ENCODE measurements at places on chromosomes 5 and 9.

DNA sequence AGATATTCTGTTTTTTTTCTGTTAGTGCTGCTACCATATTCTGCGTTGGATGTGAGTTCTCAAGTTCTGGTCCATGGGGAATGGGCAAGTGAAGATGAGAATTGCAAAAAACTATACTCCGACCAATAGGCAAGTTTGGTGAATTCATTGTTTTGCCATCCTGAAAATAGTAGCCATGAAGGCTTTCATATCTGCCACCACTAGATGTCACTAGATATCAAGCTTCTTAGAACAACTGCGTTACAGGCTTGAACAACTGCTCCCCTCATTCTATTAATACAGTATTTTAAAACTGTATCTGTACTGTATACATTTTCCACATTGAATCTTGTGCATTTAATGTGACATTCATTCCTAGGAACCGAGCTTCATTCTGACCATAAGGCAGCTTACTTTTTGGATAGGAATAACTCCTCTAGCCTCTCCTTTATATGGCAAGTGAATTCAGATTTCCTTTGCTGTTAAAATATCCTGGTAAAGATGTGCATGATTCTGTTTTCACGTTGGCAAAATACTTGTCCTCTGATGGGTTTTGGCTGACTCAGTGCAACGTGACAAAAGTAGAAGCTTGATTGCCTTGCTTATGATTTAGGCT lies 163.6 kb downstream of the SREK1 start:
- DNase-seq: no peak

GRCh38 chr5:151267491-151268260 lies 14.7 kb downstream of the GM2A start:
- DNase-seq: no peak

DNA sequence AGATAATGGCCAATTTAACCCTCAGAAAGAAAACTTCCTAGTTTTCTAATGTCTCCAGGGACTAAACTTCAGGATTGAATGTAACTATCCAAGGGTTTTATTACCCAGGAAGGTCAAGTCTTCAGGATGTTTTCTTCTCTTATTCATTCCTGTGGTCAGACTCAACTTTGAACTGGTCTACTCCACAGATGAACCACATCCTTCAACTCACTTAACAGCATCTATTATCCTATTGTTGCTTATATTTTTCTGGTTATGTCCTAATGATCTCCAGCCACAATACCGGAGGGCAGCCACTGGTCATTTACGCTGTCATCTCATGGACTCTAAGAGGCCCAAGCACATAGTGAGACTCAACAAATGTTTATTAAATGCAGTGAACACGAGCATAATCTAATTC lies 47.2 kb upstream of the LIFR start:
- DNase-seq: no peak

DNA sequence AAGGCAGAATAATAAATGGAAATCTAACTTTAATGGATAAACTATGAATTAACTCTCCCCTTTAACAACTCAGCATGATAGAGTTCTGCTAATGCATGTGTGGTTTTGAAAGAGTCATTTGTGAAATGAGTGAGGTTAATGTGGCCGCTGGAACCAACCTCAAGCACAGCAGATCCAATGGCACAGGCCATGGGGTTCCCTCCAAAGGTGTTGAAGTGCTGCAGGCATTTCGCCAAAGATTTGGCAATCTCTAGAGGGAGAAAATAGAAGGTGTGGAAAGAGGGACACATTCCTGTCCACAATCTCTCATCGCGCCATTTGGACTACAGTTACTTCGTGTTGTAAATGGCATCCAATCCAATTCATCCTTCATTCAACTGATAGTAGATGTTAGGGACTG lies 35.0 kb downstream of the AGXT2 start:
- no peak for DNase-seq

DNA sequence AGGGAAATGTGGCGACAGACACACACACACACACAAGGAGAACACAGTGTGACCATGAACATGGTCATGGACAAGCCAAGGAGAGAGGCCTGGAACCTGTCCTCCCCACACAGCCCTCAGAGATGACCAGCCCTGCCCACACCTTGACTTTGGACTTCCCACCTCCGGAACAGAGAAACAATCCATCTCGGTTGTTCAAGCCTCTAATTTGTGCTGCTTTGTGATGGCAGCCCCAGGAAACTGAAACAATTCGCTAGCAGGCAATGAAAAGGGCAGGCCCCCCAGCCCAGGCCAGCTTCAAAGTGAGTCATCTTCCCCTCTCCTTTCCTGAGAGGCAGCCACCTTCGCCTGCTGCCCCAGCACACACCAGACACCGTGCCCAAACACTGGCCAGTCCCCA lies 47.7 kb downstream of the NSUN2 start:
- DNase-seq: no peak

- no peak for DNase-seq
Observed at GRCh38 chr9:118252027-118252426, 547.8 kb downstream of the TLR4 start.

DNA sequence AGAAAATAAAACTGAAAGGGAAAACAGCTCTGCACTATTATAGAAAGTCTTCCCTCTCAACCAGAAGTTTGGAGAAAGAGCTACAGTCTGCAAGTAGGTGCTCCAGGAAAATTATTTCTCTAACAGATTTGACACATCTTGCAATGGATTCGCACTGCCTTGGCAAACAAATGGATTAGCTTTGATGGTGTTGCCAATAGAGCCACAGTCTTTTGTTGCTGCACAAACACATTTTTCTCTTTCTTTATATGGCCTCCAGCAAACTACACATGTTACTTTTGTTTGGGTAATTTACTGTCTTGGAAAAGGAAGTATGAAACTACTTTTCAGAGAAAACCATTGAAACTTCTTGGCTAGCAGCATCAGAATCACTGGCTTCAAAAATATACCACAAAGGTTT lies 523.1 kb downstream of the EFNA5 start:
- no peak for DNase-seq

DNA sequence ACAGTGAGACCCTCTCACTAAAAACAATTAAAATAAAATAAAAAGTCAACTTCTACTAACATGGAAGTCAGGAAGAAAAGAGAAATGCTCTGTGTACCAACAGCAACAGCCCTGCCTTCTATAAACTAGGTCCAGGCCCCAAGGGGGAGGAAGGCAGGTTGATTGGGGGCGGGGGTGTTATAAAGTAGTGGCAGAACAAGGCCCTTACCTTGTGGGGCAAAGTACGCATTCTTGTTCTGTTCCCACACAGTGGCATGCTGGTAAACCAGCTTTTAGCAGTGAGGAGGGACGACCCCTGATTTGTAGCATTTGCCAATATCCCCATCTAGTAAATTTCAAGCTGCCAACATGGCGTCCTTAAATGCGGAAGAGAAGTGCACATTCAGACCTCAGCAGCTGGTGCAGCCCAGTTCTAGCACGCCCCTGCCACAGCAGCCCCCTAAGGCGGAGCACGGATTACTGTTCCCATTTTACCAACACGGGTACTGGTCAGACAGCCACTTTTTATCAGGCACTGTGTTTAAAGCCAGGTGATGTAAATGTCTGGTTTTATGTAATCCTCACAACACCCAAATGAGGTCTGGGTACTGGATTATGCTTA lies 69.5 kb downstream of the GTF3C4 start:
- DNase-seq: no peak

DNA sequence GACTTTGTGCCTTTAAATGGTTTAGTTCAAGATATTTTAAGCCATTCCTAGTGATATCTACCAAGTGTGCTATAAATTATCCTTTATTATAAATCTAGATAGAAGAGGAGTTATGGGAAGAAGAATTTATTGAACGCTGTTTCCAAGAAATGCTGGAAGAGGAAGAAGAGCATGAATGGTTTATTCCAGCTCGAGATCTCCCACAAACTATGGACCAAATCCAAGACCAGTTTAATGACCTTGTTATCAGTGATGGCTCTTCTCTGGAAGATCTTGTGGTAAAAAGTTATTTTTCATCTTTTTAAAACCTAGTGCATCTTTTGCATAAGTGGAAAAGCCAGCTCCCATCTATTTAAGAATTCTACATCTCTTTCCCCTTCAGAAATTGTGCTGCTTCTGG lies 18.6 kb downstream of the SLC23A1 start:
- DNase-seq: no peak

DNA sequence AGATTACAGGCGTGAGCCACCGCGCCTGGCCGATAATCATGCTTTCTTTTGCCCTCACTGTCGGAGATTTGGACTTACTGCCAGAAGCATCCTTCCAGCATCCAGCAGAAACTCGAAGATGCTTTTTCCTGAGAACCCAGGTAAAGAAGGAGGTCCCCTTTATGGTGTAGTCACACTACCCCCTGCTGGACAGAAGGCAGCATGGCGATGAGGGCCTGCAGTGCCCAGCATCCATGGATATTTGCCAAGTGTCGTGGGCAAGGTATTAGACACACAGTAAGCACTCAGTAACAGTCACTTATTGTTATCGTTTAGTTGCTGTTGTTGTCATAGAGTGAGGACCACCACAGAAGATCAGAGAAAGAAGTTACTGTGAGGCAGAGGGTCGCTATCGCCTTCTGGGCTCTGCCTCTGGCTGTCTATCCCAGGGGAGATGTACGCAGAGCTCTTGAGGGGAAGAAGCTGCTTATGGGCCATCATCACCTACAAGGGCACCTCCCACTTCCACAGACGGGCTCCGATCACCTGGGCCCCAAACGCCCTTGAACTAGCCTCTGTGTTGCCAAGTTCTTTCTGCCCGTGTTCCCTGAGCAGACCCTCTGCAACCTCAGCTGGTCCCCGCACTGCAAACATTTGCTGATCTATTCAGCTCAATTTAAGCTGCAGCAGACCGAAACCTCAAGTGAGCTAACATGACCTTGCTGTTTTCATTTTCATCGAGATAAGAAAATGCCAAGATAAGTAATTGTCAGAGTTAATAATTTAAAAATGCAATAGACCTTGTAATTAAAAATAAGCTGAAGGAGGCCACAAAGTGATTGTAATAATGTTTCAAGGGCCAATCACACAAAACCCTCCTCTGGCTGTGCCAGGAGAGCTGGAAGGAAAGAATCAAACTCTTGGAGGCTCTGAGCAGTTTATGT lies 23.9 kb downstream of the C5orf15 start:
- no peak for DNase-seq

DNA sequence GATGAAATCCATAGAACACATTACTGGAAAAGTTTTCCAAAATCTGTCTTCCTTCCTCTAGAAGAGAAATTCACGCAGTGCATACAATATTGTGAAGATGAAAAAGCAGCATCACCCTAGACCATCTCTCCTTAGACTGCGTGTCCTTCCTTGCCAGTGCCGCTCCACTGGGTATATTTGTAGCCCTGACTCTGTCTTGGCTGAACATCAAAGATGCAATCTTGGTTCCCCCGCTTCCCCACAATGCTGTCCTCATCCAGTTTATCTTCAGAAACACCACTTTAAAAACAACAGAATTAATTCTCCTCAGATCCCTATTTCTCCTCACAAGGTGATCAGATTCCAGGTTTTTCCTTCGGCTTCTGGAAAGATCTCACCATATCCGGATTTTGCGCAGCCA lies 53.9 kb downstream of the ROR2 start:
- DNase-seq: no peak

- no peak for DNase-seq
Observed at GRCh38 chr9:99360026-99360425, 137.9 kb downstream of the SEC61B start.

DNA sequence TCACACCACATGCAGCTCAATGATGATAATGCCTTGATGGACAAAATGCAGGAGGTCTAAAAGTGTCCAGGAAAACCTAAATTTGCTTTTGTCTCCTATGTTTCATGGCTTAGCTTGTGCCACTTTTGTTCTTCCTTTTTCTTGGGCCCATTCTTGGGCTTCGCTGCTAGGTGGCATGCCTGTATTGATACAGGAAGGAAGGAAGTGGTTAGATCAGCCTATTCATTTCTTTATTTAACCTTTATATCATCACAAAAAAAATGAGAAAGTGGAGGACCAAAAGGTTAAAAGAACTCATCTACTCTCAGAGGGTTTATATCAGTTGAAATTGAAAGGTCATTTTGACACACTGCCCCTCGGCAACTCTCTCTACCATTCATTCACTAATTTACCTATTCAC lies 260.2 kb downstream of the ARHGAP26 start:
- no peak for DNase-seq

DNA sequence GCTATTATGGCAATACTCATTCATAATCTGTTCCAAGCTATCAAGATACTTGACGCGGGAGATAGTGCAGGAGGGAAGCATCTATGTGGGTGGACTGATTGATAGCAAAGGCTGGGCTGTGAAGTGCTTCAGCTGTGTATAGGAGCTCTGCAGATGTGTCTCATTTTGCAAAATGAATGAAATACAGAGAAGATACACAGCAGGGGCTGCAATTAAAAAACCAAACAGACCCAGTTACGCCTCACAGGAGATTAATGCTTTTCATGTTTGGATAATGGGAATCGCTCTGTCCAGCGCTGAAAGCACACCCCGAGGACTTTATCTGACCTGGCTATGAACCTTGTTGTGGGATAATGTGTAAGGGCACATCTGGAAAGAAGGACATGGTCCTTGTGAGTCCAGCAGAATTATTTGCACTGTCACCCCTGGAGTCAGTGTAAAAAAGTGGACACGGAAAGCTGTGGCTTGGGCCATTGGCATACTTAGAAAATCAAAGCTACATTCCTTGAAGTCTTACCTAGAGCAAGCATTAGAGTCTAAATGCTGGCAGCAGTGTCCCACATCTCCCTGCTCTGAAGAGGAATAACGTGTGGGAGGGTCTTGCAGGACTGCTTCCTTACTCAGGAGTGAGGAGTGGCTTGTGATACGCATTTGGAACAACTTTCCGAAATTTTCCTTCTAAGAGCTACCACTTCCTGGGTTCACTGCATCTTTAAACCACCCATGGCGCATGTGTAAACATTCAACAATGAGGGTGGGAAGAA lies 2.6 kb downstream of the SH3RF2 start:
- no peak for DNase-seq
